ENCODE measurements at places on chromosomes 12 and 14.

- no peak for DNase-seq
These were observed 167.1 kb downstream of the CRADD start for GRCh38 chr12:93844164-93844784.

GRCh38 chr12:127745469-127746212 lies 521.3 kb upstream of the TMEM132C start:
- DNase-seq = no peak

- DNase-seq = no peak
These were observed 35.9 kb downstream of the TESC start for GRCh38 chr12:117063162-117063911.

DNA sequence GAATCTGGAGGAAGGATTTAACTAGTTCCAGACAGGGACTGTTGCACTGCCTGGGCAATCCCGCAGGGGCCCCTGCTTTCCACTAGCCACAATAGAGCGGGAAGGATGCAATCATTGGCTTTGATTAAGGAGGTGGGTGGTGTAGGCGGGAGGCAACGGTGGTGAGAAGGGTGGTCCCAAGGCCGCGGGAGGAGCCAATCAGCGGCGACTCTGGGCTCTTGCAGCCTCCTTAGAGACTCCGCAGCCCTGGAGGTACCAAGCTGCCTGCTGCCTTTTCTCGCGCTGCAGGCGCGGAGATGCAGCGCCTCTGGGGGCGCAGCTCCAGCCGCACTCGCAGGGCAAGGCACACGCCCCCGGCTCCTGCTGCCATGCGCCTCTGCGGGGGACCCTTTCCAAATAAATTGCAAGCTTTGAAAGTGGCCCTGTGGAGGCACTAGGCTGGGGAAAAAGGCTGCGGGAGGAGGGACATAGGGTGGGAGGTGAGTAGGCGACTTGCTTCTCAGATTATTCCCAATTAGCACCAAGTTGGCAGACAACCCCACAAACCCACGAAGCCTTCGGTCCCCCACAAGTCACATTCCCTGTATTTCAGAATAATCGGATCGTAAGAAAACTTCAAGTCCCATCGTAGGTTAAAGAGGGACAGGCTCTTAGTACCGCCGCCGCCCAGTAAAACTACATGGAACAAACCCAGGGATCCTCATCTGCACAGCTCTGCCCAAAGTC lies 858 bp upstream of the KCNA1 start:
- no peak for DNase-seq

Data from activated CD4-positive, CD25-positive, alpha-beta regulatory T cell treated with anti-CD3 and anti-CD28 coated beads, Interleukin-2, amount 50 U/mL, for 16 hours (primary cell).